H1 (cell line): ENCODE measurements at places on chromosomes 2 and 18. TPM values are rescaled to one million over a fixed set of nuclear protein-coding genes. Genes with fewer than 3 reads are reported as not detected.

DNA sequence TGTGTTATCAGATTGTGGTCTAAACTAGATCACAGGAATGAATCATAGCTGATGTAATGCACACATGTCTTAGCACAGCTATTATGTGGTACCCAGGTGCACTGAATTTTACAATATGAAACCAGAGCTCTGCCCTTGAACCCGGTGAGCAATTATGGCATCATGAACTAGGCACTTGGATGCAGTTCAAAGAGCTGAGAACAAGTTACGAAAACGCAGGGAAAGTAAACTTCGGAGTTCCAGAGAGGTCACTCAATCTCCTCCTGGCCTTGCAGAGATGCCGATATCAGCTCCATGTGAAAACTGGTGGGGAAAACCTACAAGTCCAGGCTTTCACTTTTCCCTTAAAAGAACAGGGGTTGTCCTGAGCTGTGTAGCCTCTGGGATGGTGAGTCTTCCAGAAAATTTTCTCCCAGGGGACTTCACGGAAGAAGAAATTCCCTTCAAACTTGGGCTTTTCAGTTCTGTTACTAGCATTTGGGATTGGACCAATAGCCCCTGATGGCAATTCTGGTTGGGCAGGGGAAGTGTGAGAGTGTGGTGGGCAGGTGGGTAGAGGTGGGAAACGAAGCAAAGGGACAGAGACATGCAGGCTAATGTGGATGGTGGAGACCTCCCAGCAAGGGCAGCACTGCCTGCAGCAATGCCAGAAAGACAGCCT lies 71.1 kb upstream of the SH3BP4 start:
- DNase-seq = no peak

DNA sequence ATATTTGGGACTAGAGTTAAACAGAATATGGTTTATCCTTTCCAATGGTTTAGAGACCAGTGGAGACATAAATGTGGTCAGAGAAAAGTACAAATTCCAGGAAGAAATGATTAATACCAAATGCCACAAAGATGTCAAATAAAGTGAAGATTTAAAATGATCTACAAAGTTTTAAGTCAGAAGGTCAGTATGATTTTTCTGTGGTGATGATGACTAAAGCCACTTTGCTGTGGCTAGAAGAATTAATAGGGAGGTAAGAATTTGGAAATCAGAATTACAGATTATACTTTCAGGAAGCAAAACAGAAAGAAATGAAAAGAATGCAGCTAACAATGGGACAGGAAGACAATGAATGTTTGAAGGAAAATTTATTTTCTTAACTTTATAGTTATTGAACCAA lies 91.5 kb upstream of the CDH7 start:
- DNase-seq = no peak

GRCh38 chr2:103276869-103277268 lies 515.0 kb downstream of the TMEM182 start:
- DNase-seq = no peak

- no peak for DNase-seq
These were observed 209.3 kb upstream of the NCKAP5 start for GRCh38 chr2:133777574-133777960.

The C2orf74 gene
- total RNA-seq = 9.0 and 9.3 TPM in 2 replicates

- DNase-seq = no peak
These were observed 193.5 kb downstream of the LDLRAD4 start for GRCh38 chr18:13412017-13412416.

DNA sequence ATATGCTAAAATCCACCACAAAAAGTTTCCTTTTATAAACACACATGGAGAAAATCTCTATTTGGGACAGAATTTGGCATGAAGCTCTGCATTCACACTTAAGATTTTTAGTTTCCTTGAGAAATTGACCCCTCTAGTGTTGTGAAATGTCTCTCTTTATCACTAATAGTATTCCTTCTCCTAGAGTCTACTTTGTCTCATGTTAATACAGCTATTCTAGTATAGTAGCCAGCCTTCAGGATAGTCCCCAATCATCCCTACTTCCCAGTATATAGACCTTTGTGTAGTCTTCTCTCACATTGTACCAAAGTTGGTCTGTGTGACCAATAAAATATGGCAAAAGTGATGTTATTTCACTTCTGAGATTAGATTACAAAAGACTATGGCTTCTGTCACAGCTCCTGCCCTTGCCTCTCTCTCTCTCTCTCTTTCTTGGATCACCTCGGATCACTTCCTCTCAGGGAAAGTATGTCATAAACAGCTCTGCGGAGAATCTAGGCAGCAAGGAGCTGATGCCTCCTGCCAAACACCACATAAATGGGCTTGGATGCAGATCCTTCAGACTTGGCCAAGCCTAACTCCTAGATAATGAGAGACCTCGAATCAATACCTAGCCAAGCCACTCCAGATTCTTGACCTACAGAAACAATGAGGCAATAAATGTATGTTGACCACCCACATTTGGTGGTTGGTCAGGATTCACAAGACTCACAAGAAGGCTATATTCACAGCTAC lies 59.7 kb upstream of the NABP1 start:
- no peak for DNase-seq

- no peak for DNase-seq
These were observed 77.3 kb upstream of the KCNH7 start for GRCh38 chr2:162915858-162916257.

The SPC25 gene
- total RNA-seq = 34.7 and 35.8 TPM in 2 replicates

The LRP2 gene
- 2.4 and 2.9 TPM in 2 replicates for total RNA-seq

DNA sequence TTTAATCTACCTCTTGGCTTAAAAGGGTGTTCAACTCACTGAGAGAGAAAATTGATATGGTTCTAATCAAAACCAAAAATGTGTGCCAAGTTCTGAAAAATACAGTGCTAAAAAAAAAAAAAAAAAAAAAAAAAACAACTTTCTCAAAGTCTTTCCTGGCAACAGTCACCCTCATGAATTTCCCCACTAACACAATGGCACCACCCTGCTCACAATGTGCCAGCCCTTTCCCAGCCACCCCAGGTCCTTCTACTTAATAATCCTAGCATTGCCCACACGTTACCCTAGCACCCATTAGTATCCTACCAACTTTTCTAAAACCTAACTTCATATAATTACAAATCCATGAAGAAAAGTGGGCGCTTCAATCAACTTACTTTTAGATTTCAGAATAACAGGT lies 106.4 kb downstream of the AFF3 start:
- DNase-seq = no peak

The UGT1A3 gene
- total RNA-seq = not detected in 2 replicates

DNA sequence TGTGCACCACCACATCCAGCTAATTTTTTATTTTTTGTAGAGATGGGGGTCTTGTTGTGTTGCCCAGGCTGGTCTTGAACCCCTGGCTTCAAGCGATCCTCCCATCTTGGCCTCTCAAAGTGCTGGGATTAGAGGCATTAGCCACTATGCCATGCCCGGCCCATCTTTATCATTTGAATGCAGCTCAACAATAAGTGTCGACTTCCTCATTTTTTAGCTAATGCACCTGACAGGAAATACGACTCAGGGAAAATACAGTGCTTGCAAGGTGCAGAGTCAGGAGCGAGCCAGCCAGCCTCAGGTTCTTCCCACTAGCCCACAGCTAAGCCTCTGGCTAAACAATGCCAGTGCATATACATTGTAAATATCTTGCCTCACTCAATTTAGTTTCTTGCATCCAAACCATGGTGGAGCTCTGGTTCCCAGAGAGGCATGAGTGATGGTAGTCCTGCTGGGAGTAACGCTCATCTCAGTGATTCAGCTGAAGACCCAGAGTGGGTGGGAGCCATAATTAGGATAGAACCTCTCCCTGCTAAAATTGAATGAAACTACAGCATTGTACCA lies 135.0 kb downstream of the TGIF1 start:
- DNase-seq = no peak

- no peak for DNase-seq
These were observed 10.9 kb upstream of the SGPP2 start for GRCh38 chr2:222413295-222413911.

The ANKRD36B gene
- 5.5 and 8.5 TPM in 2 replicates for total RNA-seq
